ENCODE measurements at places on chromosomes 12 and 14.

- DNase-seq, result no peak
Observed at GRCh38 chr14:103247169-103247606, 86.8 kb upstream of the EIF5 start.

DNA sequence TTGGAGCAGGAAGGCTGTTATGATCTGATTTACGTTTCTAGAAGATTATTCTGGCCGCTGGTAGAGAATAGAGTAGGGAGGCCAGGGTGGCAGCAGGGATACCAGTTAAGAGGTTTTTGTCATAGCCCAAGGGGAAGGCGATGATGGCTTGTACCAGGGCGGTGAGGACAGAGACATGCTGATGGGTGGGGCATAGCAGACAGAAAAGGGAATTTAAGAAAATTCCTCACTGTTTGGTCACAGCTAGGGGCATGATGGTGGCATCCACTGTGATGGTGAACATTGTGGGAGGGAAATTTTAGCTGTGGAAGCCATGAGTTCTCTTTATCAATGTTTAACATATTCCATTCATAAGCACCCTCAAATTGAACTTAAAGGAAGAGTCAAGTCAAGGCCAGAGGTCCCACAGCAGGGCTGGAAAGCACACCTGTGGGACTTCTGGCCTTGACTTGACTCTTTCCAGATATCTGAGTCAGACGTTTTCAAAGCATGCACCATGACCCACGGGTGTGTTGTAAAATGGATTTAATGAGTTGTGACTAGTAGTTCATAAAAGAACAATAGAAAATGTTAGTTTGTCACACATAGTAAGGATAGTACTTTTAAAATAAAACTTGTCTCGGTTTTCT, 134.6 kb downstream of the CHST11 start:
- no peak for DNase-seq

- DNase-seq, result no peak
Observed at GRCh38 chr14:55425091-55425490, 13.5 kb upstream of the ATG14 start.

DNA sequence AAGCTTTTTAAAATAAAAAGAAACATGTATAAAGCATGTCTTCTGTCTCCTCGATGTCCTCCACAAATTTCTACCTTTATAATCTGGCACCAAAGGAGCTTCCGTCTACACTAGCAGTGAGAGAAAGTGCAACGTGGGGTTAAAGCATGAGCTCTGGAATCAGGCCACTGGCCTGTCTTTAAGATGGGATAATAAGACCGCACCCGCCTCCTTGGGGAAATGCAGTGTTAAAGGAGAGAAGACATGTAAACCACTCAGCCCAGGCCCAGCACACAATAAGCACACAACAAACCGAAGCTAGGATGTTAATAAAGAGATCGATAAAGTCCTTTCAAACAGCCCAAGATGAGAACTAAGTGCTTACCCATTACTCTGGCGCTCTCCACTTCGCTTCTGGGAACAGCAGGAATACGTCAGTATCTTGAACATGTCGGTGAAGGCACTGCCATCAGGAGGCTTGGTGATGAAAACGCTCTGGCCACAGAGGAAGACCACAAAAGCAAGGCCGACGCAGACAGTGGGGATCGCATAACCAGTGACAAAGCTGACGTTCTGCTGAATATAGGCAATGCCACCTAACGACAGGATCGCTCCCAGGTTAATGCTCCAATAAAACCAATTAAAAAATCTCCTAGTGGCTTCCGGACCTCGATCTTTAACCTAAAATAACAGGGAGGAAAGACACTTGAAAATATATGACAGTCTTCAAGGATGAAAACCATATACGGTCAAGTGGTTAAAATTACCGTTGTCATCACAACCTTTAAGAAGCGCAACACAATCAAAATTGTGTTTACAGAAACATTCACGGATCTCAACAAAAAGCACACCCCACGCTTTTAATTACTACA, 9.1 kb downstream of the SLC15A4 start:
- no peak for DNase-seq

Data from hematopoietic multipotent progenitor cell treated with erythropoietin and hydrocortisone succinate and interleukin-3 and kit ligand, for 6 days (in vitro differentiated cells).